ENCODE measurements at places on chromosomes 7 and 10.

- DNase-seq = no peak
Observed at GRCh38 chr10:102859911-102860310, 5.9 kb downstream of the BORCS7 start.

DNA sequence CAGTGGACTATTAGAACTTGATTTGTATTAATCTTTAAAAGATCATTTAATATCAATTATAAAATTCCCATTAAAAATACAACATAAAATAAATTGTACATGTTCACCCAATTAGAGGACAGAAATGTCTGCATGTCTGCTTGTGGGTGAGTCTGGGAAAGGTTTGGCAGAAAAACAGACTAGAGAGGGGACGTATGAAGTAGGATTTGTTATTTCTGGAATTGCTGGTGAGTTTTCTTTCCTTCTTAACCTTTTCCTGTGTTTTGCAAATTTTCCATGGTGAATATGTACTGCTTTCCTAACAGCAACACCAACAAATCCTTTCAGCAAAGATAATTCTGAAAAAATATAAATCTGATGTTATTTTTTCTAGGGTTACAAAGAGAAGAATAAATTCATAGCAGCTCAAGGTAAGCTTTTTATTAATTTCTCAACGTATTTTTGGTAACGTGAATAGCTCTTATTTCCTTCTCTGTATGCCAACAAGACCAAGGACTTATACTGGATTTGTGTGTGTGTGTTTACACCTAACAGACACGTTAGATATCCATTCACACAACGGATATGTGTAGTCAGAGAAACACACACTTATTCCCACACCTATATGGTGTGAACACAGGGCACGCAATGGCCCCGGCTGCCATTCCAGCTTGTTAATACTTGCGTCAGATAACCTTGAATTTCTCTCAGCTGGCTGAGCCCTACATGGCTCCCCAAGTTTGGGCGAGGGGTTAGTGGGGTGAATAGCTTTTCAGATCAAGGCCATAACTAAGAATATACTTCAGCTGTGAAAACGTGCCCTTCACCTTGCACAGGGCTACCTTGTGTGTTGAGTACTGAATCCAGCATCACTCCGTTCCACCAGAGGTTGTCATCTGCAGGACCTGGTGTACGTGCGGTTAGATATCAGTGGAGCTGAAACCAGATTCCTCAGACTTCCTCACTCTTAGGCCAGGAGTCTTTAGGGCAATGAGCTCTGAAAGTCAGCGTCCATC lies 64.6 kb downstream of the MKI67 start:
- DNase-seq = no peak

DNA sequence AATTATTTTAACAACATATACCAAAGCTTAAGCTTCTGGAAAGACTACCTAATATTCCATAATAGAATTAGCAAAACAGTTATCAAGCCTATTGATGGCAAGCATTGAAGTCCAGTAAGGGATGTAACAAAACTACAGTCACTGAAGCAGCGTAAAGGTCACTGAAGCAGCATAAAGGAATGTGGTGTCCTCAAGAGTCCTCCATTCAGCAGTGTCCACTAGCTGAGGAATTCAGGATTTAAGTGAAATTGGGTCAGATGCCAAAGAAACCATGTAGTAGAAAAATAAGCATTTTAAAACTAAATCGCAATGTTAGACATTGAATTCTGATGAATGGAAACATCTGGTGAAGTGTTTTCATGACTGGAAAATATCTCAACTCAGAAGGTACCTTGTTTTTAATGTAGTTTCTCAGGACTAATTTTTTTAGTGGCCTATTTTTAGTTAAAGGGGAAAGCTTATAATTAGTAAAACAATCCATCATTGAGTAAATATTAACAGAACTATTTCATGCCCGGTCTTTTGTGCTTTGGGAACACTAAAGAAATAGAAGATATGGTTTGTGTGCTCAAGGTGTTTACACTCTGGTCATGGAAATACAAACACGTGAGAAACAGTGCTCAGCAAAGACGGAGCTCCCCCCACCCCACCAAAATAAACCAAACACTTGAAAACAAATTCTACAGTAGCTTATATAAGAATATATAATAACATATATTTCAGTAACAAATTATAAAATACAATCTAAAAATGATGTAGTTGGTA lies 121.4 kb downstream of the CDK14 start:
- no peak for DNase-seq

DNA sequence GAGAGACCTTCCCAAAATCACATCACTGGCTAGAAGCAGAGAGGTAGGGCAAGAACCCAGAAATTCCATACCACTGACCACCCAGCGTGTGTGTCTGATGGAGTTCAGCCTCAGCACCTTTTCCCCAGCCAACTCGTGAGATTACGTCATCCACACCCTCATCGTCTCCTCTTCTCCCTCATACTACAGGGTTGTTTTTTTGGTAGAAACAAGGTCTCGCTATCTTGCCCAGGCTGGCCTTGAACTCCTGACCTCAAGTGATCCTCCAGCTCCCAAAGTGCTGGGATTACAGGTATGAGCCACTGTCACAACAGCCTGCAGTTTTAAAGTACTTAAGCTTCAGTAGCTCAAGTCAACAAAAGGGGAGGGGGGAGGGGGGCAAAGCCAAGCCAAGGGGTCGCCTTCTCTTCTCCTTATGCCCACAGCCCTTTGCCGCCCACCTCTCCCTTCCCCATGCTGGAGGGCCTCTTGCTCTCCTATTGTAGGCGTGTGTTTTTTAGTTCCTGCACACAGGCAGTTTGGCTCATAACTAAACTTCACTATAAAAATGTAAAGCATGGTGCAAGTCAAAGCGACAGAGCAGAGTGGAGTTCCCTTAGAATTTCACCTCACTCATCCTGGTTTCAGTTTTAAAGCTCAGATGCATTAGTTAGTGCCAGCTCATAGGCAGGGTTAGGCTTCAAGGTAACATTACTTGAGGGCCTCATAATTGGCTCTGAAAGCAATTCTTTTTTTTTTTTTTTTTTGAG lies 5.2 kb upstream of the PRDX3 start:
- no peak for DNase-seq

- DNase-seq = no peak
Observed at GRCh38 chr10:120793088-120793487, 58.1 kb upstream of the WDR11 start.

DNA sequence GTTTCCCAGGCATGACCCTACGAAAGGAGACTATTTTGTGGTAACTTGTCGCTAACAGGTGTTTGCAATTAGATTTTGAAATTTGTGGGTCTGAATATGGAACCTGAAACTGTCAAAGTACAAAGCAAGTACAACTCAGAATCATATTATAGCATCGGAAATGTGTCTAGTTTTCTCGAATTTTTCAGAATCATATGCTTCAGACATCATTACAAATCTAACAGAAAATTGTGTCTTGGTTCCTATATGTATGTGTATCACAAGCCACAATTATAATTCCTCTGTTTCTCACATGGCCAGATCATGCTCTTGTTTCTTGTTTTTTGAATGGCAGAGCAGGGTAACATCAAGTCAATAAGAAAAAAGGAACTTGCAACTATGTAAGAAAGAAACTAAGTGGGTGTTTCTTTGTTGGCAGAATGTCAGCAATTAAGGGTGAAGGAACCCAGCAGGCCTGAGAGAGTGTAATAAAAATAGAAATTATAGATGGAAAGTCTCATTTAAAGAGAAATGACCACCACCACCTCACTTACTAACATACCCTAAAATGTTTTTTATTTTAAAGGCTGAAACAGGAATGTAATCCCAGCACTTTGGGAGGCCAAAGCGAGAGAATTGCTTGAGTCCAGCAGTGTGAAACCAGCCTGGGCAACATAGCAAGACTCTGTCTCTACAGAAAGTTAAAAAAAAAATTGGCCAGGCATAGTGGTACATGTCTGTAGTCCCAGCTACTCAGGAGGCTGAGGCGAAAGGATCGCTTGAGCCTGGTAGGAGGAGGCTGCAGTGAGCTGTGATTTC lies 51.3 kb downstream of the PRTFDC1 start:
- no peak for DNase-seq

GRCh38 chr10:76540331-76540730 lies 1097.3 kb downstream of the KCNMA1 start:
- DNase-seq = no peak

DNA sequence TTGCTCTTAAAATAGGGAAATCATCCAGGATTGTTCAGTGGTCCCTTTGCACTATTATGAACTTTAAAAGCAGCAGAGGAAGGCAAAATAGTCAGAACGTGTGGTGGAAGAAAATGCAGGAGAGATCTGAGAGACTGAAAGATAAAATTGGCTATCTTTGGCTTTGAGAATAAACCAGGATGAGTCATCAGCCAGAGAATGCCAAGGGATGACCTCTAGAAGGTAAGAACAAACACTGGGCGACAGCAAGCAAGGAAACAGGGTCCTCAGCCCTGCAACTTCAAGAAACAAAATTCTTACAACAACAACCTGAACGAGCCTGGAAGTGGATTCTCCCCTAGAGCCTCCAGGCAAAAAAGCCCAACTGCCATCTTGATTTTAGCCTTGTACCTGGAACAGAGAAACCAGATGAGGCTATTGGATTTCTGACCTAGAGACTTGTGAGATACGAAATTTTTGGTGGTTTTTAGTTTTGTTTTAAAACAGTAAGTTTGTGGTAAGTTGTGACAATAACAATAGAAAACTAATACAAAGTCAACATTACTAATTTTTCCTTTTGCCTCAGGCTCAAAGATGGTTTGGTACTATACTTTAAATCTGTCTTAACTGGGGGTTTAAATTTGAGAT lies 130.2 kb upstream of the CNTNAP2 start:
- DNase-seq = peak; percentile 69

- DNase-seq = no peak
Observed at GRCh38 chr7:65387891-65388290, 14.2 kb downstream of the ZNF92 start.

GRCh38 chr10:18195060-18195799 lies 55.0 kb downstream of the CACNB2 start:
- no peak for DNase-seq

GRCh38 chr7:96657347-96658021 lies 52.2 kb downstream of the SEM1 start:
- peak; percentile 37 for DNase-seq

DNA sequence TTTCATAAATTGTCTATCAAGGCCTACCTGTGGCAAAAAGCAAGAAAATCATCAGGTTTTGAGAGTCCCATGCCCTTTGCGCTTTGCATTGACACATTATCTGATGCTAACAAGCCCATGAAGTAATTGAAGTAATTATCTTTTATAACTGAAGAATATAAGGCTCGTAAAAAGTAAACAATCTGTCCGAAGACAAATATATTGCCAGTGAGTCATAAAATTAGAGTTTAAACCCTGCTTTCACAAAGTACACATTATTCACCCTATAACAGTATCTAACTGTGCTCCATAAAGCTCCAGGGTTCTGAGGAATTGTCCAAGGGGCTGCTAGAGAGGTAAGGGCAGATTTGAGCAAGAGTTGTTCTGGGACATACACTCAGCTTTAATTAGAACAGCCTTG lies 102.3 kb upstream of the PPP1R3A start:
- DNase-seq = no peak

GRCh38 chr10:118062798-118063238 lies 16.1 kb upstream of the RAB11FIP2 start:
- peak; percentile 10 for DNase-seq

GRCh38 chr7:135245226-135246190 lies 11.9 kb downstream of the STRA8 start:
- no peak for DNase-seq

- peak; percentile 45 for DNase-seq
Observed at GRCh38 chr7:69104023-69104422, 494.3 kb upstream of the AUTS2 start.

GRCh38 chr7:152522571-152523067 lies 86.8 kb upstream of the KMT2C start:
- DNase-seq = no peak

DNA sequence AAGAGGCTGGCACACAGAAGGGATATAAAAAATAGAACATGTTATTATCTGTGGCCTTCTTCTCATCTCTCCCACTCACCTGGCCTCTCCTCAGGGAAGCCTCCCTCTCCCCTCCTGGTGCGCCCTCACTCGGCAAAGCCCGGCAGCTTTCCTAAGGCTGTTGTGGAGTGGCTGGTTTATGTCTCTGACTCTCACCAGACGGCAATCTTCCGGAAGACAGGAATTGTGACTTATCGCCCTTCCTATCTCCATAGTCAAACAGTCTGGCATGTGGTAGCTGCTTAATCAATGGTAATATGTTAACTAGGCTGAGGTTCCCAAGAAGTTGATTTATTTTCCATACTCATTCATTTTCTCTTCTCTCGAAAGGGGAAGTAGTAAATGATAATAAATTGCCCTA lies 78.7 kb downstream of the ATXN7L1 start:
- DNase-seq = peak; percentile 80

DNA sequence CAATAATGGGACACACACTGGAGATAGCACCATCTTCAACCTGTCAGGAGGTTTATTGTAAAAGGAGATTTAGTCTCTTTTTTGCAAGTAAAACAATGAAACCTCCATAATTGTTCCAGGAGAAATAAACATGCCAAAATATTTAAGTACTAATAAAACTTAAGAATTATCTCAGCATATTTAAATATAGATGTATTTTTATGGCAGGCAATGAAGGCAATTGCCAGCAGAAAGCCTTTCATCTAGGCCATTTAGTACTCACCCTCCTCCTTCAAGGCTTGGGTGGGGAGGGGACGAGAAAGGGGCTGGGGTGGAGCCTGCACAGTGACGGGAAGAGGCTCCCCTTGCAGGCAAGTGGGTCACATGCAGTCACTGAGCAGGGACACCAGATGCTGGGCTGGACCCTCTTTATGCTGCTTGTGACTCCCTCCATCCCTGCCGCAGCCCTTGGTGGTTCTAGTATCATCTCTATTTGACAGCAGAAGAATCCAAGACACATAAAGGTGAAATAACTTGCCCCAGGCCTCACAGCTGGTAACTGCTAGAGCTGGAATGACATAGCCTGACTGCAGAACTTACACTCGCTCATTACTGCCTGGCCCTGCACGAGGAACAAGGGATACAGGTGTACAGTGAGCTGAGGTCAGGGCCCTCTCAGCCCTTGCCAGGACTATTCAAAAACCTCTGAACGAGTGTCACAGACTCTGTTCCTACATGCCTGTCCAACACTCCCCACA lies 449.5 kb upstream of the ZMIZ1 start:
- no peak for DNase-seq

DNA sequence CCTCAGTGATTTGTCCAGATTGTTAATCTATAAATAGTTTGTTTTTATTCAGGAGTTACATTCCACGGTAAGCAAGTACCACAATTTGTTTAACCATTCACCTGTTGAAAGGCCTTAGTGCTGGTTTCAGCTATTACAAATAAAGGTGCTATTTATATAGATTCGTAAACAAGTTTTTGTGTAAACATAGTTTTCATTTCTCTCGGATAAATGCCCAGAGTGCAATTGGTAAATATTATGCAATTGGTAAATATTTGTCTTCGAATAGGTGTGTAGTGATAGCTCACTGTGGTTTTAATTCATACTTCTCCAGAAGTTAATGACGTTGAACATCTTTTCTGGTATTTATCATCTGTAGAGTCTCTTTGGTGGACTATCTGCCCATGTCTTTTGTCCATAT lies 76.4 kb upstream of the RSU1 start:
- DNase-seq = no peak

GRCh38 chr7:70684173-70684572 lies 447.8 kb upstream of the GALNT17 start:
- DNase-seq = no peak
